ENCODE measurements at places on chromosomes 3 and 15.

GRCh38 chr15:66285533-66286280 lies 7.7 kb upstream of the DIS3L start:
- DNase-seq, result no peak

GRCh38 chr3:22898558-22898957 lies 304.6 kb upstream of the UBE2E2 start:
- no peak for DNase-seq

DNA sequence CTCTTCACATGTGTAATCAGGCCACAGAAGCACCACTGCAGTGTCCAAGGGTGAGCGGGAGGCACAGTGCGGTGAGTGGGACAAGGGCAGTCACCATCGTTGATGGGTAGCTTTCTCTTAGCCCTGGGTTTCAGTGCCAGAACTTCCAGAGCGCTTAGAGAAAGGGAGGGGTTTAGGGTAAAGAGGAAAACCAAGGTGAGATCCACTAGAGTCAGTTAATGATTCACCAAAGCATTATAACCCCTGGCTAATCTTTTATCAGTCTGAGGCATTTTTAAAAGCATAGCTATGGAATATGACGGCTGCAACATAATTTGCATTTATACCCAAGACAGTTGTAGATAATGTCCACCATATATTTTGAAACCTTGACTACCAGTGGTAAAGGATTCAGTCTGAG lies 94.8 kb downstream of the SHQ1 start:
- no peak for DNase-seq

DNA sequence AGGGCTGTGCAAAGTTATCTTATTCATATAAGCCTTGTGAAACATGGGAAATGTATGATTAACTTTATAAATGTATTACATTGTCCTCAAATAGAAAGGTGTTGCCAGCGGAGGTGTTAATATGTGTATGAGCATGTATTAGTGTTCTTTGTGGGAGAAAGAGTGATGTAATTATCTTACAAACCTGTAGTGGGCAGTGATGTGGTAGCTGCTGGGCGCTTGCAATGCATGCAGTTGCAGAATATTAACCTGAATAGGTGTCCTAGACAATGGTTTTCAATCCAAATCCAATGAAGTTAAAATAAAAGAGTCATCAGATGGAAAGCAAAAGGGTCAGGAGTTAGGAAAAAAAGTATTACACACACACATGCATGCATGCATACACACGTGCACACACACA lies 881.3 kb upstream of the CADM2 start:
- DNase-seq, result no peak

- DNase-seq, result no peak
Measured at GRCh38 chr15:37203050-37203449, 102.7 kb upstream of the MEIS2 start.

DNA sequence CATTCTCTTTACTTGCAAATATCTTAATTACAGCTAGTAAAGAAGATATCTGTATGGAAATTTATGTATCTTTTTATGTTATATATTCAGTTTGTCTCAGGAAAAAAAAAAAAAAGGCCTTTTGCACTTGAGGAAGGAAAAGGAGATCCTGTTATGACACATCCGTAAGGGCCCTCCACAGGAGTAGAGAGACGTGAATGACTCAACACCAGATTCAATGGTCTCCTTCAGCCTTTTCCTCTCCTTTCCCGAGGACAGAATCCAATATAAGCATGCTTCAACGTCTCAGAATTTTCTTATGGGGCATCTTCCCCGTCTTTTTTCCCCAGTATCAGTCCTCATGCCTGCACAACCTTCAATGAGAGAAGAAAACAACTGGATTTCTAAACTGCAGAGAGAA lies 340.3 kb downstream of the NTRK3 start:
- DNase-seq, result no peak

DNA sequence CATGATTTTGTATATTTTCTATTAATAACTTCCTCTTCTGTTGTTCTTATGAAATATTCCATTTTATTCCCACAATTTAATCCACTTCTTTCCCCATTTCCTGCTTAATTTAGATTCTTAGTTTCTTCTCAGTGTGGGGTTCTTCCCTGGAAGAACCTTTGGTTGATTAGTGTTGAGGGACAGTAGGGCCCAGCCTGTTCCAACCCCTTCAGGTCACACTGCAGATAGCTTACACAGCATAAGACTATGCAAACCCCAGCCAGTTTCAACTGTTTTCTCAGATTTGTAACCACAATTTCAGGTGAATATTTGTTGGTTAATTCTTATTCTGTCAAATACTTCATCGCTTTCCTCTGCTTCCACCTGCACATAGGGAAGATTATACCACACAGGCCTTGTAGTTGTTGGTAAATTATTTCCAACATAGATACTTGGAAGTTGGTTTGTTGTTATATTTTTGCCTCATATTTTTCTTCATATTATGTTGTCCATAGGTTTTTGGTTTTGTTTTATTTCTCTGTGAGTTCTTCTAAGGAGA lies 34.7 kb downstream of the AADACL2 start:
- DNase-seq, result no peak

DNA sequence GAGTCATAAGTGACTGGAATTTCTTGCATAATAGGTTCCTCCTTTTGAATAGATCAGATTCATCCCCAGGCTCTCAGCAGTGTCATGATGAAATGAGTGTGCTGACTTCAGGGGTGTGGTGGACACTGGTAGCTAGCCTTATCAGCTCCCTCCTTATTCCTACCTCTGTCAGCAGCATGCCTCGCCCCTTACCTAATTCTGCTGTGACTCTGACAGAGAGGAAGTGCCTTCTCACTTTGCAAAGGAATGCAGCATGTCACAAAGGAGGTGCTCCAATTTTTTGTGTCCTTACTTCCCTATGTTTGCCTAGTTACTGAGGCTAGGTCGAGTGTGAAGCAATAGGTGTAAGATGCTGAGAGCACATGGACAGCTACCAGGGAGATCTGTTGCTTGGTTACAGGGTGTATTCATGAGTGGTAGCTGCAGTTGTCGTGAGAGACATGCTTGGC lies 90.6 kb downstream of the TNFAIP8L3 start:
- no peak for DNase-seq

DNA sequence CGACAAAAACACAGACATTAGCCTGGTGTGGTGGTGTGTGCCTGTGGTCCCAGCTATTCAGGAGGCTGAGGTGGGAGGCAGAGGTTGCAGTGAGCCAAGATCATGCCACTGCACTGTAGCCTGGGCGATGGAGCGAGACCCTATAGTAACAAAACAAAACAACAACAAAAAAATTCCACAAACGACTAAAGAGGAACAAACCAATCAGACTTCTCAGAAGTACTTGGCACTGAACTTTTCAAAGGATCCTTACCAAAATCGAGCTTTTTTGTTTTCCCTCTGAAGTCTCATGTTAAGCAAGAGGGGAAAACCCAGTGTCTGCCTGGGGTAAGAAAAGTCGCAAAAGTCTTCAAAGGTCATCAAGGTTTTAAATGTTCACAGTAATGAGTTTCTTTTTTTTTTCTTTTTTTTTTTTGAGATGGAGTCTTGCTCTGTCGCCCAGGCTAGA lies 30.1 kb upstream of the TFRC start:
- DNase-seq, result no peak

All from fibroblast of skin of left quadriceps (primary cell).